ENCODE measurements at places on chromosomes 6 and 20.

- no peak for DNase-seq
Measured at GRCh38 chr20:40333591-40333990, 355.4 kb downstream of the MAFB start.

DNA sequence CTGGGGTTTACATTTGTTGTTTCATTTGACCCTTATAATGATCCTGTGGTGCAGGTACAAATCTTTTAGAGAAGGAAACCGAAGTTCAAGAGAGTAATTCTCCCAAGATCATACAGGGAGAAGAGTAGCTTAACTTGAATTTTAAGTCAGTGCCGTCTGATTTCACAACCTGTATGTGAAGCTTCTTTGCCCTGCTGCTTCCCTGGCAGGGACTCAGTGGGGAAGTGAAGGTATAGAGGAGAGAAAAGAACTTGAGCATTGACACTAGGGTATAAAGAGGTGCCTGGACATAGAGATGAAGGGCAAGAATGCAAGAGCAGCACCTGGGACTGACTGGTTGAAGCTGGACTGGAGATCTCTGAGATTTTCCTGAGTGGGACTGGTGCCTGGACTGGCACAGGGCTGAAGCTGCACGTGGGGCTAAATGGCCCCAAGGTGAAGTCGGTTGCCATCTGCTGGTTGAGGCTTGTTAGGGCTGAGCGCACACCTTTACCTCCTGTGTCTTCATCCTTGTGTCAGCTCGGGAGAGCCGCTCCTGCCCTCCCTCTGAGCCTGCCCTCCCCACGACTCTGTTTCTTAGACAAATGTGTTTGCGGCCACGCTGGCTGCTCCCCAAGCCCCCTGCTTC, 41.8 kb downstream of the FARS2 start:
- DNase-seq = no peak

GRCh38 chr6:67885081-67886033, 749.7 kb upstream of the ADGRB3 start:
- no peak for DNase-seq

- DNase-seq = peak; percentile 93
Measured at GRCh38 chr6:35691027-35691824, 2.5 kb upstream of the FKBP5 start.

DNA sequence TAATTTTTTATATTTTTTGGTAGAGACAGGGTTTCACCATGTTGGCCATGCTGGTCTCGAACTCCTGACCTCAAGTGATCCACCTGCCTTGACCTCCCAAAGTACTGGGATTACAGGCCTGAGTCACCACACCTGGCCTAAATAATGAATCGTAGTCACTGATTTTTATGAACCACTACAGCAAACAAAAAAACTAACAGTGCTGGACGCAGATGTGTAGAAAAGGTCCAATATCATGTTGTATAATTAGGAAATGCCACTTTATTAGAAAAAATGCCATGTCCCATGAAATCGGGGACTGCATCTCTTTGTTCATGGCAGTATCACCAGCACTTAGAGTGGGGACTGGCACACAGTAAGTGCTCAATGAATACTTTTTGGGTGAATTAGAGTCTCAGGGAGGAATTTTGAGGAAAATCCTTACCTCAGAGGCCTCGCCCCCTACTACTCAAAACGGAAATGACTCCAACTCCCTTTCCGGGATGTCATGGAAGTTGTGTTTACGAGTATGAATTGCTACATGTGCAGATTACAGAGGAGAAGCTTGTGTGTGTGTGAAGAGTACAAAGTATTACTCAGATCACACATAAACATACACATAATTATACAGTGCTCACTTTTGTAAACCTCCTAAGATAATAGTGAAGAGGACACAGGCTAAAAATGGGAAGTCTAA, 43.6 kb upstream of the FAM50B start:
- DNase-seq = no peak
